NCI-H460 (cell line): ENCODE measurements at places on chromosomes 16 and 17.

DNA sequence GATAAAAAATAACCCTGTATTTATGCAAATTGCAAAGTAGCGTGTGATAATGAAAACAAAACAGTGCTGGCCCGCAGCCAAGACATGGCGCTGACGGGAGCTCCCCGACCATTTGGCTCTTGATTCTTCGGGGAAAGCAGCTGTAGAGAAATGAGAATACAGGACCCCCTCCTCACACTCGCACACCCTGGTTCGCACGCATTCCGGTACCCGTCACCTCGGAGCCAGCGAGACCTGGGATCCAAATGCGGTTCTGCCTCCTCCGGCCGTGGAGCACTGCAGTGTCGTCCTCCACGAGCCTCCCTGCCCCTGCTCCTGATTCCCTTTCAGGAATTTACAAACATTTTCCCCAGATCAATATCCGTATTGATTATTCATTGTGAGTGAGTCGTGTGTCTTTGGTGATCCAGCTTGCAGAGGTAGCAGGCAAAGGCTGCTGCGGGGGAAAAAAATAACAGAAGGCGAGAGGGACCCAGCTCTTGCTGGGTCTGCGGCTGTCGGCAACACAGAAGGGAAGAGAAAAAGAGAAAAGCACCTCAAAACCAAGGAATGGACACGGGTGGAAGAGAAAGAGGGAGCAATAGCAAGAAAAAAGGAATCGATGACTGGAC, 184.1 kb upstream of the ZFHX3 start:
- no peak for DNase-seq

DNA sequence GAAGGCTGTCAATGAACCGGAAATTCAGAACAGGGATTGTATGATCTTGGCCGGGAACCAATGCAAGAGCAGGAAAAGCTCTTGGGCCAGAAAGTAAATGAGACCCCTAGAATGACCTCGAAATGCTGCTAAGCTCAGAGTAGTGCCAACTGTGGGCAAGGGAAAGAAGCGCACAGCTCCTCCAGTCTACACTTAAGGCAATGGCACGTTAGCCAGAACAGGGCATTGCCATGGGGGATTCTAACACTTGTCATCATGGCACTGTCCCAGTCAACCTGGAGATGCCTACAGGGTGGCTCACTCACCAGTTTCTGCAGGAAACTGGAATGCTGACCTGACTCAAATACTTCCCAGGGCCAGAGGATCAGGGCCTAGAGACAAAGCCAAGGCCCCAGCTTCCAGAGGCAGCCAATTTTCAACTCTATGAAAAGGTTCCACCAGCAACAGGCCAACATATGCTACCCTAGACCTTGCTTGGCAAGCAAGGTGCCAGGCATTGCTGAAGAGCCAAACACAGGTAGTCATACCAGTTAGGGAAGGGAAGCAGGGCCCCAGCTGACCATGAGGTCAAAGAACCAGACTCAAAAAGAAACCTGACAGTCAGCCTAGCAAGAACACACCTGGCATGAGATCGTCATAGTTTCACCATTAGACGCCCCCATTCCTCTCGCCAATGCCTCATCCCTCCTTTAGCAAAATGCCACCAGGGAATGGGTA, 34.9 kb downstream of the ARHGAP17 start:
- no peak for DNase-seq

DNA sequence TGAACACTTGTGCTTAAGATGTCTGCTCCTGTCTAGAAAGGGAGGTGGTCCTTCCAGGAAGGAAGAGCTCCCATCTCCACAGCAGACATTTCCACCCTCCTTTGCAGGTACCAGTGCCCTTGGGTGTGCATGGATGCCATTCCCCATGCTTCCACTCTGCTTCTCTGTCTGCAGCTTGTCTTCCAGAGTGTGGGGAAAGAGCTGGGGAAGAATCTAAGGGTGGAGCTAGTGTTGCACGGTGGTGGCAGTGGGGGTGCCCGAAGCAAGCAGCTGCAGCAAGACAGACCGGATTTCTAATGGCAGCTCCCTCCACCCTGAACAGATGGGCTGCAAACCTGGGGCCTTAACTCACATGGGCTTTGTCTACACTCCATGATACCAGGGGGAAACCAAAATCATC, 22.6 kb upstream of the HOXB13 start:
- no peak for DNase-seq

GRCh38 chr17:49696233-49696761, 11.5 kb downstream of the SLC35B1 start:
- DNase-seq: no peak

DNA sequence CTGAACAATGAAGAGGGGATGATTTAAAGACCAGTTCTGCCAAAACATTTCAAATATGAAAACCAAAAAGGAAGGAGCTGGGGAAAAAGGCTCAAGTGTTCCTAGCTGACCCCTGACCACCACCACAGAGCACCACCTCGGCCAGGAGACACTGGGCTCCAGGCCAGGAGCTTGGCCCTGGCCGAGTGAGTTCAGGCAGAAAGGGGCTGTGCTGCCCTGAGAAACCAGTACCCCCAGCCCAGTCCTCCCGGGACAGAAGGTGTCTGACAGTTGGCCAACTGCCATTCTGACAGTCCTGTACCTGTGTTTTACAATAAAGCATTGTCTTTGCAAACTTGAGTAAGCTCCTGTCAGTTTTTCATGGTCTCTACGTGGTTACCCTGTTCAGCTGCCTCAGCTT, 98.2 kb downstream of the VPS53 start:
- no peak for DNase-seq

GRCh38 chr16:1003391-1004347, 22.1 kb downstream of the SOX8 start:
- no peak for DNase-seq

DNA sequence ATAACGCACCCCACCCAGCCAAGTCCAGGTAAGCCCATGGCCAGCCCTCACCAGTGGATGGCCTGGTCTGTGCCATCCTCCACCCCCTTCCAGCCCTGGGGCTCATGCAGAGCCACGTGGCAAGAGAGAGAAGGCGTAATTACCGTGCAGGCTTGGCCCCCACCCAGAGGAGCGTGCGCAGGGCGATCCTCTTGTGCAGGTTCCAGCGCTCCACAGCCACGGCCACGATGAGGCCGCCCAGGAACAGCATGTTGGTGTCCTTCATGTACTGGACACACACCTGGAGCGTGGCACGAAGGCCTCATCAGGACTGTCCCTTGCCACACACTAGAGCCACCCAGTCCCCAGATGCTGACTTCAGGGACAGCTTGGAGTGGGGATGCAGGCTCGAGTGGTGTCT, 6.7 kb downstream of the SLC13A5 start:
- no peak for DNase-seq

DNA sequence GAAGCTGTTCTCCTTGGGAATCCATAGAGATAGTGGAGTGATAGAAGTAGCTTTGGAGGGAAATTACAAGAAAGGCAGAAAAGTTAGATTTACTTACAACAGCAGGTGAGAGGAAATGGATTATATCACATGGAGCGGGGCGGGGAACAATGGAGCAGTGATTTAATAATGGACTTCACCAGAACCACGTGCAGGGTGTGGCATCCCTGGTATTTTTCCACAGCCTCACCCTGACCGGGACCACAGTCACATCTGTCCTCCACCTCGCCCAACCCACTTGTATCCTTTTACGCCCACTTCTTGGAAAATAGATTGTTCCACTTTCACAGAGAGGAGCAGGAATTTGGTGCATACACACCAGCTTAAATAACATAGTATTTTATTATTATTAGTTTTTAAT, 15.9 kb upstream of the CYB5B start:
- DNase-seq: no peak

DNA sequence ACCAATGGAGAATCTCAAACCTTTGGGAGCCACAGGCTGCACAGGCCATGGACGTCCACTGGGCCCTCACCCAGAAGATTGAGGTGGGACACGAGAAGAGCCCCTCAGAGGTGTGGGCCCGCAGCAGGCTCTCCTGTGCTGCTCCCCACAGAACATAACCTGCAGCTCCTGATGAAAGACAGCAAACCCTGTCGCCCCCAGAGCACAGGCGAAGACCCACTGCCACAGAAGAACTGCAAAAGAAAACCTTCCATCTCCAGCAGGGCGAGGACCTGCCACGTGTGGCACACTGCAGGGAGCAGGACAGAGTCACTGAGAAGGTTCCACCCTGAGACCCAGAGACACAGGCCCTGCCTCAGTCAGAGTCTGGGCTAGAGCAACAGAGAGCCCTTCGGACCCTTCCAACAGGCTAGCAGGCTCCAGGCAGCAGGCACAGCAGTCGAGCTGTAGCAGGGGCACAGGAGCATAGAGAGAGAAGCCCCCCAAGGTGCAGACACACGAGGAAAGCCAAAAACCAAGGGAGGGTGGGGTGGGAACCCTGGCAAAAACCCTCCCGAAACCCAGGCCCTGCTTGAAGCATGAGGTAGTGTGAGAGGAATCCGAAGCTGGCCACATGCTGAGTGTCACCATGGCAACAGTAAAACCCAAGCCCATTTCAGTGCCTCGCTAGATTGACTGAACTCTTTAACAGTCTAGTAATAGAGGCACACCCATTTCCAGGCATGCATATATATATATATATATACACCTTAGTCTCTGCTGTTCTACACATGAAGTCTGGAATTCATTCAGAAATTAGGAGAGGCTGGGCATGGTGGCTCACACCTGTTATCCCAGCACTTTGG, 60.0 kb upstream of the CHMP6 start:
- DNase-seq: no peak

GRCh38 chr17:2087597-2088211, 32.8 kb downstream of the HIC1 start:
- no peak for DNase-seq

DNA sequence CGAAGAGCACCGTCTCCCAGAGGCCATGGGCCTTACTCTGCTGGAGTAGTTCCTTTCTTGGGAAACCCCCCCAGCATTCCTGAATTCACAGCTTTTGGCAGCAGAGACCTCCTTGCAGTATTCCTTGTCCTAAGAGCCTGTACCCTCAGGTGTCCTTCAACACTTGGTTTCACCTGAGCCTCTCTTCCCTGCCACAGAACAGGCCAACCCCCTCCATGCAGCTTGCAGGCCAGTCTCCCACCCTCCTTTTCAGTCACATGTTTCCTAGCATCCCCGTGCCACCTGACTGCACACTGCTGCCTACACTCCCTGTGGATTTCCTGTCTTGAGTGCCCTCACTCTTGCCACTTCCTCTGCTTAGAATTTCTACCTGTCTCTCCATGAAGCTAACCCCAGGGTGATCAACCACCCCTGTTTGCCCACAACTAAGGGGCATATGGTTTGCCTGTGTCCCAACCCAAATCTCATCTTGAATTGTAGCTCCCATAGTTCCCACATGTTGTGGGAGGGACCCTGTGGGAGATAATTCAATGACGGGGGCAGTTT, 65.5 kb downstream of the DYNLRB2 start:
- DNase-seq: no peak

DNA sequence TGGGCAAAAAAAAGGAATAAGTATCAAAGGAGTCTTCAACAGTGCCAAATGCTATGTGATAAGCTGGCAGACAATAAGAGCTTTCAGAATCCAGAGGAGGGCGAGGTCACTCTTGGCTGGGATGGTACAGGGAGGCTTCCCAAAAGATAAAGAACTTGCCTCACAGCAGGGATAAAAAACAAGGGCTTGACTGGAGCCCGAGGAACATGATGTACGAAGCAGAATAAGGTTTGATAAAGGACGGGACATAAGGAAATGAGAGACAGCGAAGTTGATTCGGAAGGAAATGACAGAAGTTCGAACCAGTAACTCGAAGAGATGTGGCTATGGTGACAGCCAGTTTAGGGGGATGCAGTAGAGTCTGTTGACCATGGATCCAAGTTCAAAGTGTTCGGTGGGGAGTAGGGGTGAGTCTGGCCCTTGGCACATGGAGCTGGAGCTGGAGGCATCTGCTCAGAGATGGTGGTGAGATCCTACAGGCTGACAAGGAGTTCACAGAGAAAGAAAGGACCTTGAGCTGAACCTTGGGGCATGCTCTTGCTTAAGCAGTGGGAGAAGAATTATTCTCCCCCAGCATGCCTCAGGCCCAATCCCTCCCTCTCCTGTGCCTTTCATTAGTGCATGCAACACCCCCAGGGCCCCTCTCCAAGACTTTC, 137.6 kb upstream of the RCVRN start:
- DNase-seq: no peak

GRCh38 chr16:88602091-88602490, 31.9 kb downstream of the ZC3H18 start:
- no peak for DNase-seq

GRCh38 chr17:64378890-64379354, 11.7 kb downstream of the PECAM1 start:
- no peak for DNase-seq

GRCh38 chr16:27576729-27577128, 26.8 kb downstream of the KATNIP start:
- no peak for DNase-seq

GRCh38 chr17:66942451-66943264, 21.8 kb upstream of the CACNG4 start:
- DNase-seq: no peak

GRCh38 chr17:82085931-82086764, 11.9 kb downstream of the FASN start:
- no peak for DNase-seq

DNA sequence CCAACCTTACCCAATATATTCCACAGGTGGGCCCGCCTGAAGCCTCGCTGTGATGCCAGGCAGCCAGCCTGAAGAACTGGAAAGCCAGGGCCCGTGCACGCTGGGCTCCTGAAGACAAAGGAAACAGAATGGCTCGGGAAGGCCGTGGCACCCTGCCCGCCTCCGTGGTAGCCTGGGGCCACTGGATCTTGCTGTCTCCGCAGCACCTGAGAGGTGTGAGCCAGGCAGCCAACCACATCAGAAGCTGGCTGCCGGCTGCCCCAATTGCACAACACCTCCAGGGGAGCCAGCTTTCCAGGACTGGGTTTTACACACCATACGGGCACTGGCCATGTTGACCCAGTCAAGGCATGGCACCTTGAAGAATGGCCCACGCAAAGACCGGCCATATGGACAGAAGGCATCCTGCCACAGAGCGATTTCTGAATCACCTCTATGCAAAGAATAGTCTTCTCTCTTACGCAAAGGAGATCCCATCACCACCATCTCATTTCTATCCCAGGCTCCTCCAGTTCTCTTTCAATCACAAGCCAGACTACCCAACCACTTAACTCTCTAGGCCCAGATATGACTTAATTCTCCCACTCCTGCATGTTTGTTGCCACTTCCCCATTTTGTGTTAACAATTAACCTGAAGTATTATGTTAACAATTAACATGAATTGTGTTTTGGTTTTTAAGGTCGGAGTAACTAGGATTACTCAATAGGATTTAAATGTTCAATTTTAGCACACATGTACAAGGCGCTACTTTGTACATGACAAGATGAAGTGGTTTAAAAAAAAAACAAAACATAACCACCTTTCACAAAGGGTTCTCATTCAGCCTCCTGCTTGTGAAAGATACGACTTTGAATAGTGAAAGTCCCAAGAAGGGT, 32.1 kb downstream of the ZFHX3 start:
- DNase-seq: no peak

- DNase-seq: no peak
Measured at GRCh38 chr16:16928532-16929109, 542.1 kb downstream of the XYLT1 start.

GRCh38 chr16:66872559-66872942, 7.8 kb upstream of the PDP2 start:
- no peak for DNase-seq

- DNase-seq: peak; percentile 61
Measured at GRCh38 chr17:28416703-28417311, 10.8 kb upstream of the SLC46A1 start.
